ENCODE measurements at places on chromosomes 12 and 14. TPM values are rescaled to one million over a fixed set of nuclear protein-coding genes. Genes with fewer than 3 reads are reported as not detected.

Gene GUCY2C
- polyA plus RNA-seq = 0.65 TPM

Gene BDKRB1
- 0.38 TPM for polyA plus RNA-seq

Gene OAS3
- 10.4 TPM for polyA plus RNA-seq

Gene ERP27
- 20.5 TPM for polyA plus RNA-seq
